ENCODE measurements at places on chromosomes 3 and 15.

GRCh38 chr3:95923496-95924210, 890.7 kb upstream of the EPHA6 start:
- DNase-seq: peak; percentile 89

GRCh38 chr3:21697707-21698106, 53.3 kb downstream of the ZNF385D start:
- DNase-seq: no peak

- no peak for DNase-seq
These were observed 89.5 kb downstream of the ITPR1 start for GRCh38 chr3:4582624-4583023.

- DNase-seq: no peak
These were observed 379.5 kb upstream of the SEMA6D start for GRCh38 chr15:47337836-47338235.

DNA sequence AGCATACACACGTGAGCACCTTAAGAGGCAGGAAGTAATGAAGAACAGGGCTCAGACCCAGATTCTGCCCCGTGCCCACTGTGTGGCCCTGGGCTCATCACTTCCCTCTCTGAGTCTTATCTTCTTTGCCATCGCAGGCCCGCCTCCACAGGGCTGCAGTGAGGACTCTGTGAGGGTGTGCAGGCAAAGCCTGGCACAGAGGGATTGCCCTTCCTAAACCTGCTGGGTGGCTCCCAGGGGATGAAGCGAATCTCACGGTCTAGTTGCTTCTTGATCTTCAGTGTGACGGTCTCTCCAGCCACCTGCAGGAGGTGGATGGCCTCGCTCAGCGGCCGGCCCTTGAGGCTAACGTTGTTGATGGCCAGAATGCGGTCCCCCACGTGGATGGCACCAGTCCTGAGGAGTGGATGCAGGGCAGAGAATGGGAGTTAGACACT, 32.8 kb downstream of the GRIP2 start:
- no peak for DNase-seq

- no peak for DNase-seq
These were observed 59.4 kb downstream of the CALML4 start for GRCh38 chr15:68145706-68146105.

GRCh38 chr3:71581457-71582035, 2.0 kb downstream of the FOXP1 start:
- DNase-seq: no peak

- no peak for DNase-seq
These were observed 18.7 kb upstream of the ZXDC start for GRCh38 chr3:126494204-126494969.

GRCh38 chr15:89876396-89877082, 17.3 kb downstream of the AP3S2 start:
- DNase-seq: no peak

- DNase-seq: no peak
These were observed 30.4 kb downstream of the ZNF662 start for GRCh38 chr3:42936157-42936981.

DNA sequence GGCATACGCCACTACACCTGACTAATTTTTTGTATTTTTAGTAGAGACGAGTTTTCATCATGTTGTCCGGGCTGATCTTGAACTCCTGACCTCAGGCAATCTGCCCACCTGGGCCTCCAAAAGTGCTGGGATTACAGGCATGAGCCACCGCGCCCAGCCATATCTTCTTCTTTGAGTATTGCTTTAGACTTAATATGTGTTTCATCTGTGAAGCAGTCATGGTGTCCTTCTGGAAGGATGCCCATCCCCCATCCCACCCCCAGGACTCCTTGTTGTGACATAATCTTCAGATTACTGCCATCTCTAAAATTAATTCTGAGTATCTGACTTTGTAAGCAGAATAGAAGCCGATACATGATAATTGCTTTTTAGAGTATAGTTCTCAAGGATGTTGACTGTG, 57.7 kb downstream of the KLHL25 start:
- no peak for DNase-seq

DNA sequence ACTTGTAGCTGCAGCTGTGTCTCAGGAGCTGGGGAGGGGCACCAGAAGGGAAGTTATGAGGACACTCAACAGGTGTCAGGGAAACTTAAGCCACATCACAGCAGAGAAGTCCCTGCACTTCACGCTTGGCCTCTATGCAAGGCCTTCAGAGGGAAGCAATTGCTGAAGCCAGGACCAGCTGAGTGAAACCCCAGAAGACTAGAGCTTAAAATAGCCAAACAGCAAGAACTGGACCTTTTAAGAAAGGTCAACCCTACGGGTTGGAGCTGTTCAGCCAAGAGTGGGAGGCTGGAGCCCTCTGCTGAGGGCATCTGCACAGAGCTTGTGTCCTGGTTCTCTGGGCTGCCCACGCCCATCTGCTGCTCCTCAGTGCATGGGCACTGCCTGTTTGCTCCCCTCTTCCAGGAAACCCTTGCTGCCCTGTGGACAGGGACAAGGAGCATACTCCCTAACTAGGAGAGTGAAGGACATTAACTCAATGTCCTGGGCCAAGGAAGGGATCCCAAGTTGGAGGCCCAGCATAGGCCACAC, 3.9 kb upstream of the GRAMD2A start:
- no peak for DNase-seq

GRCh38 chr15:27679203-27679602, 419.9 kb downstream of the OCA2 start:
- no peak for DNase-seq

DNA sequence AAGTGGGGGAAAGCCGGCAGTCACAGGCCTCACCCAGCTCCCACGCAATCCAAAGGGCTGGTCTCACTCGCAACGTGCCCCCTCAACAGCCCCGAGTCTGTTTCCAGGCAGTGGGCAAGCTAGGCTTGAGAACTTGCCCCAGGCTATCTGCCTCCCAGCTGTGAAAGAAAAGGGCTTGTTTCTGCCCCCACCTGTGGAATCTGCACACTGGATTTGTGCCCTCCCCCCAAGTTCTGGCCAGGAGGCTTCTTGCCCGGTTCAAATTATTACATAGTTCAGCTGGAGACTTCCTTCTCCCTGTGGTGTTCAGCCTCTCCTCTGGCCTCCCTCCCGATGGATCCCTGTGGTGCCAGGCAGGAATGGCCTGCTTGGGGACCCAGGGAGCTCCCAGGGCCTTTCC, 283.9 kb upstream of the LYSMD4 start:
- no peak for DNase-seq

DNA sequence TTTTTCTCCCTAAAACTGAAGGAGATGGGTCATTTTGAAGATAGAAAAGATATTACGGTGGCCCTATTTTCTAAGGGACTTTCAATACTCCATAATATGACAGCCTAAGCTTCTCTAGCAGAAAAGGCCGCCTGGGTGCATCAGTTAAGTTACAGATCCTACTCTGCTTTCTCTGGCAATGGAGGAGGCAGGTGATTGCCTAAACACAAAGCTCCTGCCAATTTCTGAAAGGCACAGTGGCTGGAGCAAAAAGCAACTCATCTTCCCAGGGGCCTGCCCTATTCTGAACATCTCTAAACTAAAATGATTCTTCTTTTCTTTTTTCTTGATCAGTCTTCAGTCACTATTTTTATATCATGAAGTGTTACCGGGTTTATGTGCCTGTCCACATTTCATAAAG, 276.7 kb downstream of the CNTN4 start:
- DNase-seq: no peak

DNA sequence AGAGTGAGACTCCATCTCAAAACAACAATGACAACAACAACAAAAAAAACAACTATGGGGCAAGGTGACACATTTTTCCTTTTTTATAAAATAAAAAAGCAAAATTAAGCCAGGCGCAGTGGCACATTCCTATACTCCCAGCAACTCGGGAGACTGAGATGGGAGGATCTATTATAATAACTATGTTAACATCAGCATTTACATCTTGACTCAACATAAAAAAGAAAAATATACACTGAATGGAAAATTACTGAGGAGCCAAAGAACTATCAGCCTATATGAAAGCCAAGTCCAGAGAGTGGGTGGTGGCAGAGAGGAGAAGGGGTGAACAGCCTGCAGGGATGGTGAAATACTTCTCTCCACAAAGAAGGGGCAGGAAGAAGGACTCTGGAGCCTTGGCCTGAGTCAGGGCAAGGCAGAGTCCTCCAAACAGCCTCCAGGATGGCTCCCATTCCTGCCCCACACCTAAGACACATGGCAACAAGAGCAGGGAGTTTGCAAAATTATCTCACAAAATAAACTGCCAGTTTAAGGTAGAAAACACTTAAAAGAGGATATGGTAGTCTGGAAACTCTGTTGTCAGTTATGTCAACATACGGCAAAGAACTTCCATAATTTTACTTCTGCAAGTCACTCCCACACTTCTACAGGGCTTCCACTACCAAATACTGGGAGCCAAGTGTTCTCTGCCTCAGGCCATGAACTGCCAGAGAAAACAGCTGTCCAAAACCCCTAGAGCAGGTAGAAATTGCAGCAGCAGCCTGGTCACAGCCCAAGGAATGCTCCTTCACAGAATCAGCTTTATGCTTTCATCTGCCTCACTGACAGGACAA, 25.9 kb downstream of the HSPBAP1 start:
- no peak for DNase-seq

Data from RCC 7860 (cell line).